ENCODE measurements at places on chromosomes 2 and 18.

GRCh38 chr2:65016789-65017188 is 27.6 kb downstream of the SLC1A4 start:
- no peak for DNase-seq

DNA sequence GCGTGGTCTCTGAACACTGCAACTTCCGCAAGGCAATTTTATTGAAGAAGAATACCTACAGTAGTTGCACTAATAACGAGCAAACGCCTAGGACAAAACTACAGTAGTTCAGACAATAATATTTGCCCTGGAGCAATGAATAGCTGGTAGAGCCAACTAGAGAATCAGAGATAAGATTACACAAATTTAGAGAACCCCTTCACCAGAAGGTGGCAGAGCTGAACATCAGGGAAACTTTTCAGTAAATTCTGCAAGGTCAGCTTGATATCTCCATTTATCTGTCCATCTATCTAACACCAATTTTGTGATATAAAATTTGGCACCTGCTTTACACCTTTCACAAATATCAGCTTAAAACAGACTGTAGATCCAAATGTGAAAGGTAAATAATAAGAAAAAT is 43.8 kb downstream of the CDH19 start:
- DNase-seq: no peak

- no peak for DNase-seq
These were observed 21.3 kb upstream of the NT5C1B start for GRCh38 chr2:18610651-18611050.

DNA sequence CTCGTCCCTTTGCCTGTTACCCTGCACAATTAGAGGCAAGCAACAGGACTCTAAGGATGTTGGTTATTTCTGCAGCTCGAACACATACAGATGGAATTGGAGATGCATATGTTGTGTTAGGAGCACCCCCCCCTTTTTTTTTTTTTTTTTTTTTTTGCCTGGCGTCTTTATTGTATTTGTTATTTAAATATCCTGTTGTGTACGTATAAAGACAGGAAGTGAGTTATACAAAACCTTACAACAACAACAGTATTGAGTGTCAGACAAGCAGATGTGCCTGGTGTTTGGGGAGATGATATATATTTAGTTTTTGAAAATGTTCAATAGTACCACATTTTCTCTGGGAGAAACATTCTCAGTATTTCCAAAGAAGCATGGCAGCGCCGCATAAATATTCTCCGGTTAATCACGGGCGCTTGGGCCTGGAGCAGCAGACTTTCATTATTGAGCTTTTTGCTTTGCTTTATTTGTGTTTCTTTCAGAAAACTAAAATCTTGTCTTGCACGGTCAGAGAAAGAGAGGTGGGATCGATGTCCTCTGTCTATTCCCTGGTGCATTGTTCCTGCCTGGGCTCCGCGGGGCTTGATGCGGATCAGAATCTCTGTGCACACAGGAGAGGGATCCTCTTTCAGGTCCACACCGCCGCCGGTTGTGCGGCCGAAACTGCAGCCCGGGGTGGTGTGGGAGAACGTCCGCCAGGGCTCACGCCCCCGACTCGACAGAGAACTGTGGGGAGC is 23.2 kb upstream of the ZNF516 start:
- peak; percentile 32 for DNase-seq

DNA sequence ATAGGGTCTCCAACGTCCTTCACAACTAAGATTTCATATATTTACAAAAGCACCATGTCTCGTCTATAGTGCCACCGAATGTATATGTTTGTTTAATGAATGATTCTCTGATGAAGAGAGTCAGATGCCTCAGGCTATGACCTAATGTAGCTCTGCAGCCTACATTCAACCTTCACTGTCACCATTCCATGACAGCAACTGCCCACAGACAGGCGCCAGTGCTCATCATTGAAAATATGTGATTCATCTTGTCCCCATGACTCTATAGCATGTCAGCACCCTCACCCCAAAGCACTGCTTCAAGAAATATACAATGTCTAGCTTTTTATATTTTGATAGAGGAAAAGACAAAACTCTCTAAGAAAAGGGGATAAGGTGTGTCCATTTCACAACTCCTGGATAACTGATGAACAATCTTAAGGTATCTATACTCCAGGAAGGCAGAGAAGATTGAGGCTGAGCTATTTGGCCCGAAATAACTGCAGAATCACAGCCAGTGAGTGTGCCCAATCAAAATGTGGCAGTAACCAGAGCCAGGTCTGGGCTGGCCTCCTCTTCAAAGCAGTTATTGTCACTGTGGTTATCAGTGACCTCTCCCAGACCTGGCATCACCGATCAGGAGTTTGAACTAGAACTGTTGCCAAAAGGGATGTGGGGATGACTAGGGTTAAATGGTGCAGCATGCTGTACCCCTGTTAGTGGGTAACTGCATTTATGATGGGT is 246.6 kb downstream of the SETBP1 start:
- DNase-seq: no peak

- no peak for DNase-seq
These were observed 106.4 kb downstream of the MBD2 start for GRCh38 chr18:54117853-54118773.

DNA sequence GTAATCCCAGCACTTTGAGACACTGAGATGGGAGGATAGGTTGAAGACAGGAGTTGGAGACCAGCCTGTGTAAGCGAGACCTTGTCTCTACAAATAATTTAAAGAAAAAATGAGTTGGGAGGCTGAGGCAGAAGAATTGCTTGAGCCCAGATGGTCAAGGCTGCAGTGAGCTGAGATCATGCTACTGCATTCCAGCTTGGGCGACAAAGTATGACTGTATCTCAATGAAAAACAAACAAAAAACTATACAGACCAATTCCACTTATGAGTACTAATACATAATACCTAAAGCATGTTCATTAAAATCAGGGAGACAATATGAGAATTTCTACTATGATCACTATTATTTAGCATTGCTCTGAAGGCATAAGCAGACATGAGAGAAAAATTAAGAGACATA is 12.6 kb downstream of the RNF149 start:
- DNase-seq: no peak

GRCh38 chr18:46751882-46752281 is 5.0 kb downstream of the ST8SIA5 start:
- no peak for DNase-seq

GRCh38 chr2:48287976-48288375 is 242.0 kb upstream of the STON1 start:
- no peak for DNase-seq

- DNase-seq: no peak
These were observed 219.8 kb downstream of the DPP10 start for GRCh38 chr2:114661971-114662939.

DNA sequence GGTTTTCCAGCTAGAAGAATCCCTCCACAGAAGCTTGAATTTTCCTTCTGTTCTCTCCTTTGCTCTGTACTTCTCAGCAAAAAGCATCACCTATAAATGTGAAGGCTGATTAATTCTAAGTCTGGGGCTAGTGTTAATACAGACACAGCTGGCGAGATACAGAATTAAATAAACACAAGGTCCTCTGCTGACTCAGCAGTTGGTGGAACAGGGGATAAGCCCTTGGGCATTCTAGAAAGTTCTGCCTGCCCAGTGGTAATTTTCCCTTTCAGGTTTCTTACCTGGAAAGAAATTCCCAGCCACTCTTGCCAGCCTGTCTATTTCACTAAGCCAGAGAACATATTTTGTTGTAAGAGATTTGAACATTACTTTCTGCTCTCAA is 175.3 kb upstream of the MSH6 start:
- no peak for DNase-seq

DNA sequence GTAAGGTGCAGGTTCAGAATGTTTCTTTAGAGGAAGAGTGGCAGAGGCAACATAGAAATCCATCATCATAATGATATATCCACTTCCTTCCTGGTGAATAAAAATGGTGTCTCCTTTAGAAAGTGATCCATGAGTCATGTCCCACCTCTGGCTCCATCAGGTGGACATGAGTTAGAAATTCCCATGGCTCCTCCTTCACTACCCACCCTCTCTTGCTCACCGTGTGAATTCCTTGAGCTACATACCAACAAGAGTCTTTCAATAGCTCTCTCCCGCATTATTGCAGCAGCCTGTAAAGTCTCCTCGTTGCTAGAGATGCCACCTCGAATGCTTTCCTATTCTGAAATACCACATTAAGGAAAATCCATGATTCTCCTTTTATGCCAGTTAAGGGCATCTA is 317.6 kb downstream of the LNPK start:
- DNase-seq: no peak

GRCh38 chr2:61993422-61994024 is 88.0 kb downstream of the COMMD1 start:
- peak; percentile 49 for DNase-seq

DNA sequence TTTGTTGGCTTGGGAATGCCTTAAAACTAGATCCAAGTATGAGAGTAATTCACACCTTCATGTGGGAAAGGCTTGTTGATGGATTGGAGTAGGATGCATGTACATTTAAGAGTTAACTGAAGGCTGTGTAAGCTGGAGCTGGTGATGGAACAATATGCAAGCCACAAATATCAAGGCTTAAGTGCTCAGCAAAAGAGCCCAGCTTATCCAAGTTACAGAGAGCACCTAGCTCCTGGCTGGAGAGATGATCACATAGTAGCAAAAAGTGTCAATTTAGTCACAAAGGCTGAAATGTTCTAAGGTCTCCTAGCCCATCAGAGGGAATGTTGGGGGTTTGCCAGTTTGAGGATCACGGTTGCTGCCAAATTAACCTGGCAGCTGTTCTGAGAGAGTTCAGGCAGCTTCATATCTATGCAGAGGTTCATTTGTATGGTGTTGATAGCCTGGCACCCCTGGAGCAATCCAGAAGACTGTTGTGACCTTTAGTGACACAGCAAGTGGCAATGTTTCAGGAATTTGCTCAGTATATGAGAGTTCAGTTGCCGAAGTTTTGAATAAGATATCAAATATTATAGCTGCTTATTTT is 228.2 kb downstream of the DOK6 start:
- DNase-seq: no peak

DNA sequence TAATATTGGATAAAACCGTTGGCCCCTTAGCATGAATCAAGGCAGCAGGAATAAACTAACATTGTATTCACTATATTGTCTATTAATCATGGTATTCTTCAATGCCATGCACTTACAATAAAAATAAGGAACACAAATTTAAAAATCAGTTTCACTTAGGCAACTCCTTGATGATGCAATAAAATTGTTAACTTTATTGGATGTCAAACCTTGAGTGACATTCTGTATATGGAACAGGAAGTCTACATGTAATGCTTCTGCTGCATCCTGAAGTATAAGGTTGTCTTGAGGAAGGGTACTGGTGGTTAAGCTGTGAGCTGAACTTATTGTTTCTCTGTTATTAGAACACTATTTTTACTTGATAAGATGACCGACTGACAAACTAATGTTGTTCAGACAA is 605.5 kb downstream of the SATB2 start:
- no peak for DNase-seq

DNA sequence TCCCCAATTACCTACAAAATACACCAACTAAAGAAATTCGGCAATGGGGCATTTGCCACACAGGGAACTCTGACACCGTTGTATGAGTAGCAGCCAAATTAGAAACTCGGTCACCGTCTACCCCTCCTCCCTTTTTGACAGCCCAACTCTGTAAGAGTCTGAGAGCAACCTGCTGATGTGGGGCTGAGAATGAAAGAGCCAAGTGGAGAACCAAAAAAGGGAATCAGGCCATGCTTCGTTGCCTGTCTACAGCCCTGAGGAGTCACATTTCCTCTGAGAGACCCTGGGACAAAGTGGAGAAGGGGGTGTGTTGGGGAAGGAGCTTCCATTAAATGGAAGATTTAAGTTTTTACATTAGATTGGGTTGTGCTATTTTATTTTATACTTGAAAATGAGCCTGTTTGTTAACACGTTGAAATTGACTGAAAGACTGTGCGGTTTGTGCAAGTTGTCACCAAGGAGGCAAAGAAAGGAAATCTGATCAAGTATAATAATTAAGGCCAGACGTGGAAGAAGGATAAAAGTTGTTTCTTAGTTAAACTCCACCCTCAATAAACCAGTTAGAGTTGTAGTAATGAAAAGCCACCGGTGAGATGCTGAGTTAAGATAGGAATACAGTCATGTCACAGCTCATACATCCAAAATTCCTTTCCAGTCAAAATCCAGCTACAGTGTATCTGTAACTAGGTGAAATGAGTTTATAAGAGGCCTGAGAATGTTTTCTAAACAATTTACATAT is 131.7 kb upstream of the CREB1 start:
- DNase-seq: no peak

DNA sequence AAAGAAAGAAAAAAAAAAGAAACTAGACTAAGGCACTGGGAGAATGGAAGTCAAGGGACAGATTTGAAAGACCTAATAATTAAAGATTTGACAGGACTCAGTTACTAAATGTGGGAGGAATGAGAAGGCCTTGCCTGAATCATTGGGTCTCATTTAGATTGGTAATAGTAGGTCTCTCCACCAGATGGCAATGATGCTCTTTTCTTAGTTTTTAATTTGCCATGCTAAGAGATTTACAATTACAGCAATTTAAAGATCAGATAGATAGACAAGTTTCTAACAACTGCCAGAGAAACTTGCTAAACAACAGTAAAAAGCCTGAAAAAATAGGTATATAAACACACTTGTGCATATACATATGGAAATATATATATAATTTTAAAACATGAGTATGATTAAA is 153.0 kb downstream of the TMEM247 start:
- peak; percentile 55 for DNase-seq

DNA sequence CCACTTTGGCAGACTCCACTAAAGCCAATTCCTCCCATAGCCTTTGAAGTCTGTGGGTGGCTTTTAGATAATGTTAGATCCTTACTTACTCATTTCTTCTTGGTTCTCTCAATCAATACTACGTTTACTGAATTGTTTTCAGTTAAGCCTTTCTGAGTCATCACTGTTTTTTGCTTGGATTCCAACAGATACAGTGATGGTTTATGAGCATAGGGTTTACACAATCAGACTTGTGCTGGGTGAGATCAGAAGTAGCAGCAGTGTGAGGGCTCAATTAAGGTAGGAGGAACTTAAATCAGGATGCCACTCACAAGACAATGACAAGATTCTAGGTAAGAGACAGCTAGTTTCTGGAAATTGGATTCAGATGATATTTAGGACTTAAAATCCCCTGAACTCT is 297.7 kb upstream of the DOK6 start:
- DNase-seq: peak; percentile 6

DNA sequence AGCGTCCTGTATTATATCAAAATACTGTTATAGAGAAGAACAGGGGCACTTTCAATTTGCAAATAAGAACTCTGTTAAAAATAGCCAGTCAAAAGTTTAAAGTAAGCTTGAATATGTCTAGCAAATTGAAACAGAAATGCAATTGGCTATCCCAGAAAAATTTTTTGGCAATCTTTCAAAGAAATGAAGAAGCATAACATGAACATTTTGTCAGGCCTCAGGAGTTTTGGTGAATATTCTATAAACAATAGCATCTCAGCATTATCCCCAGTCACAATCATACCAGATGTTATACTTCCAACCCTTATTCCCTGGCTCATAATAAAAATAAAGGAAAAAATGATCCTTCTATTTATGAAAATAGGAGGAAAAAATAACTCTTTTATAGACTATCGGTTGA is 252.4 kb downstream of the GRB14 start:
- DNase-seq: no peak

GRCh38 chr2:122340246-122340645 is 584.8 kb downstream of the TSN start:
- DNase-seq: no peak

GRCh38 chr2:223880796-223881195 is 43.4 kb upstream of the AP1S3 start:
- no peak for DNase-seq

- peak; percentile 40 for DNase-seq
These were observed 125.8 kb upstream of the HNMT start for GRCh38 chr2:137838255-137839092.

- no peak for DNase-seq
These were observed 119.5 kb downstream of the MAP3K20 start for GRCh38 chr2:173195100-173195499.

GRCh38 chr2:208172125-208172524 is 8.7 kb upstream of the CRYGA start:
- DNase-seq: no peak

Data from fibroblast of gingiva (primary cell).